NCI-H2107 (cell line): ENCODE measurements at places on chromosomes 2 and 18.

GRCh38 chr18:77763530-77764145 is 514.0 kb downstream of the GALR1 start:
- no peak for DNase-seq

DNA sequence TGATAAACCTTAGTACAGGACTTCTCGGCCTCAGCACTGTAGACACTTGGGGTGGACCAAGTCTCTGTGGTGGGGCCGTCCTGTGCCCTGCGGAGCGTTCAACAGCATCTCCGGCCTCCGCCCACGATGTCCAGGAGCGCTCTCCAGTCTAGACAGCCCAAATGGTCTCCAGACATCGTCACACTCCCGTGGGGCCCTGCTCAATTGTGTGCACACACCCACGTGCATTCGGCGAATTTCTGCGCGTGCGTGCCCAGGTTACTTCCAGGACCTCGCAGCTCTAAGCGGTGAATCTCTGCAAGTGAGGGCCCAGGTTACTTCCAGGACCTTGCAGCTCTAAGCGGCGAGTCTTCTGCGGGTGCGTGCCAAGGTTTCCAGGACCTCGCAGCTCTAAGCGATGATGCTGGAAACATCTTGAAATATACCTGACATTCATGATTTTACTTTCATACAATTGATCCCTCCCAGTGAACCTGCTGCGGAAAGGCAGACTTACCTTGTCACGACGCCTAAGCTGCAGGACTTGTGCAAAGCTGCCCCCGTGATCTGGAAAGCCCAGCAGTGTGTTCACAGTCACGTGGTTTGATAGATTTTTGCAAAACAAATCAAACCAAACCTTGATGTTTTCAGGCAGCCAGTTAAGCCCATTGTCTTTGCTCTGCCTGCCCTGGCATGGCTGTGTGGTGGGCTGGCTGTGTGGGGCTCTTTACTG is 16.1 kb upstream of the OTOS start:
- DNase-seq, result no peak

DNA sequence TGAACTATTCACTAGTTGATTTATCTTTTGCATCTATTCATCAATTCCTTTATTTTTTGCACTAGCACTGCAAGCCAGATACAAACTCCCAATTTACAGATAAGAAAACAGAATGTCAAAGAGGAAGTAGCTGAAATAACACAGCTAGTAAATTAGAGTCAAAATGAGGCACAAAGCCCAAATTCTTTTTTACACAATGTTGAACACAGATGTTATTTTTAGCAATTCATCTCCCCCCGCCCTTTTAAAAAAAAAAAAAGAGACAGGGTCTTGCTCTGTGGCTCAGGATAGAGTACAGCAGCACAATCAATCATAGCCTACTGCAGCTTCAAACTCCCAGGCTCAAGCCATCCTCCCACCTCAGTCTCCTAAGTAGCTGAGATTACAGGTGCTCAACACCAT is 127.8 kb downstream of the CCBE1 start:
- DNase-seq, result no peak

GRCh38 chr2:112686348-112687217 is 34.2 kb upstream of the NT5DC4 start:
- DNase-seq, result no peak

DNA sequence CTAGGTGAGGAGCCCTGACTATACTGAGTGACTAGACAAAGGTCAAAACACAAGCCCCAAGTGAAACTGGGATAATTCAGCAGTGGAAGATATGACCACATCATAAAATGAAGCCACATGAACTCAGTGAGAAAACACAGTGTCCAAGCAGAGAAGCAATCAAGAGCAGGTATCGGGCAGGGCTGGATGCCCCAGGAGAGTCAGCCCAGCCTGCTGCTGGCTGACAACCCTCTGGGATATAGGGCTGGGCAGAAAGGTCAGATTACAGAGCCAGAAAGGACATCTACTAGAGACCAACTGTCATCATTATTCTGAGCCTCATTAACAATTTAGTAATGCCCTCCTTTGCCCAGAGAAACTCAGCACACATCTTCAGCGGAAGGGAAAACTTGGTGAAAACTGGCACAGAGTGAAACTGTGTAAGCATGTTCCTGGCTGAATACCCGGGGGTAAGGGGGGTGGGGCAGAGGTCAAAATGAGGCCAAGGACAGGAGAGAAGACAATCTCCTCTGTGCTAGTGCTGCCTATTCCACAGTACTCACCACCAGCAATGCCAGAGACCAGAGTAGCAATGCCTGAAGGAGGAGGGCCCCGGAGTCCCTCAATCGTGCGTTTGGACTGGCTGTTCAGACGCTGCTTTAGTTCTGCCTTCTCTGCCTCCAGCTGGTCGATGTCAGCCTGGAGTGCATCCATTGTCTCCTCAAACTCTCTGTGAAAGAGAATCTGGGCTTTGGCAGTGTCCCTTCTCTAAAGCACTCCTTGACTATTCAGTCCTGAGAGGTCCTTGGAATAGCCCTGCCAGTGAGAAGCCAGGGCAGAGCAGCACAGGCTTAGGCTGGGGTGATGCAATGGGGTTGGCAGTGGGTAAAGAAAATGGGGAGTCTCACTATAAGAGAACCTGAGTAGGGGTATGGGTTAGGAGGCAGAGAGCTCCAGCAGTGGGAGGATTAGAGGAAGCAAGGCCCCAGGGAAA is 15.3 kb downstream of the DCTN1 start:
- no peak for DNase-seq

GRCh38 chr18:62388855-62389760 is 64.0 kb downstream of the TNFRSF11A start:
- no peak for DNase-seq

DNA sequence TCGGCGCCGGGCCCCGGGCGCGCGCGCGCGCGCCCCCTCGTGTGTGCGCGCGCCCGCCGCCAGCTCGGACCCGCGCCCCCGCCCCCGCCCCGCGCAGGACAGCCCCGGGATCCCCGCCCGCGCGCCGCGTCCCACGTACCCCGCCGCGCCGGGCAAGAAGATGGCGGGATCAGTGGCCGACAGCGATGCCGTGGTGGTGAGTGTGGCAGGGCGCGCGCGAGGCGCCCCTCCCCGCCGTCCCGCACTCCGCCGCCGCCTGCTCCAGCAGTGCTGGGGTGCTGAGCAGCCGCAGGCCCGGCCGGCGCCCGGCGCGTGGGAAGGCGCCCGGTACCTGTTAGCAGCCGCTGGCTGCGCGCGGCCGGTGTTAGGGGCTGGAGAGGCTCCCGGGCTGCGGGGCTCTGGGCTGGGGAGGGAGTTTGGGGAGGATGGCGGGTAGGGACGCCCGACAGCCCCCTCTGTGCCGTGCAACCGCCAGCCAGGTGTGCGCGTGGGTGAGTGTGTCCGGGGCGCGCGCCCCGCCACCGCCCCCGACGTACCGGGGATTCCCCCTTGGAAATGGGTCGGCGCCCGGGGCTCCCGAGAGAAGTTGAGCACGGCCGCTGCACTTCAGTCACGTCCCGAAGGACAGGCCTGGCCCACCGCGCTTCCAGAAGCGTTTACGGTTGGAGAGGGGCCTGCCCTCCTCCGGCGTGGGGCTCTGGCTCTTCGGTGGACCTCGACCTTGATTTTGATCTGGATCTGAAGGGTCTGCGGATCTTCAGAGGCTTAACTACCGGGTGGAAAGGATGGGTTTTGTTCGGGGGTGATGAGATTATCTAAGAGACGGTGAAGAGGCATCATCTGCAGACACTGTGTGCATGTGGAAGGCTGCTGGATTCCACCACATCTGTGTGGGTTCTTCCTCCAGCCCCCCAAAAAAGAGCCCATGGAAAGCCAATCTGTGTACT is 697 bp downstream of the LGALSL start:
- DNase-seq, result peak; percentile 13

- DNase-seq, result no peak
Measured at GRCh38 chr2:227491386-227491785, 19.4 kb downstream of the AGFG1 start.

DNA sequence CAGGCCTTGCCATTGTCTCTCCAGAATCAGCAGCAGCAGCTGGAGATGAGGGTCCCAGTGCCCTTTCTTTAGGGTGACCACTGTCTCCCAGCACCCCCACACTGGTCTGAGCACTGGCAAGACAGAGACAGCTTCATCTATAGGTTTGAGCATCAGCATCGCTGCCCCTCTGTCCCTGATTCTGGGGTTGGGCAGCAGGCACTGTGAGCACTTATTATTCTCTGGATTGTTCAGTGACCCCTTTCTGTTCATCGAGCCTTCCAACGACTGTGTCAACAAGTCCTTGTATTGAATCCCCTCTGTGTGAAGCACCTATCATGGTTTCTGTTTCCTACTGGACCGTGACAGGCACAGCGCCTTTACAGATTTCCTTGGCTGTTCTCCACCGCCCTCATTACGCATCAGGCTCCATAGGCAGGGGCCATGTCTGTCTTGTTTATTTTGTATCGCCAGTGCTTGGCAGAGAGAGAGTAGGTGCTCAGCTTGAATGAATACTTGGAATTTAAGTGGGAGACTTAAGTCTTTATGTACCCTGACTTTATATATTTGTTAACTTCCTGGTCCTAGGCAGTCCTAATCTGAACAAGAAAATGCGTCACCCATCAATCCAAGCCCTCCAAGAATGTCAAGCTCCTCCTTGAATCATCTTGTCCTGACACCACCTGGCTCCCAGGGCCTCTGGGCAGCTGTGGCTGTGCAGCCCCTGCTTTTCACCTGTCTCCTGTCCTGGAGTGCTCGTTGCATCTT is 11.4 kb downstream of the MALL start:
- DNase-seq, result no peak

GRCh38 chr18:28890791-28891190 is 713.9 kb upstream of the CDH2 start:
- no peak for DNase-seq
